ENCODE measurements at places on chromosomes 4 and X.
A peak's percentile ranks its signal among the peaks of the same experiment; 100 is the strongest.

DNA sequence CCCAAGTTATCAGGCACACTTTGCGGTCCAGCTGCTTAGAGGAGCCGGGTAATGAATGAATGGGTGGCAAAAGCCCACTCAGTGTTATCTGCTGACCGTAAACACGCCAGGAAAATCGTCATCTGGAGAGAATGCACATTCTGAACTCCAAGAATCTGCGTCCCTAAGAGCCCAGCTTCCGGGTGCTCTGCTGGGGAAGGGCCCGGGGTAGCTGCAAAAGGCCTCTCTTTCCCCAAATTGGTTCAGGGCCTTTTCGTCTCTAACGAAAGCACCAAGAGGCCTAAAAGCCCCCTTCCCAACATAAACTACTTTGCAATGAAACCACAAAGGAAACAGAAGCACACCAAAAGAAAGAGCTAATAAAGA, 1.6 kb upstream of the SFRP2 start:
- no peak for DNase-seq

DNA sequence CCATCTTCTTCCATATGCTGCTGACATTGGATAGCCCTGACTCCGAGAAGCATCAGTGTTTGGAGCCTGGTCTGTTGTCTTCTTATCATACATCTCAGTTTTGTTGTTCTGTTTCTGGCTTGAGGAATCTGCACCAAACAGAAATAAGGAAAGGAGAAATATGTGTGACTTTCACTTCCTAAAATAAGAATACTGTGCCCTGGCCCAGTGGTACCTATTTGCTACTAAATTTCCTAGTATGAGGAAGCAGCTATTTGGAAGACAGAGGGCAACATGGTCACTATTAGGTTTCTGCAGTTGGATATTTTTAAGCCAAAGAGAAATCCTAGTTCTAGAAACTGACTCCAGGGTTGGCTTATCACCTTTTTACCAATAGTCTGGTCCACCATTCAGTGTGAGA, 16.8 kb downstream of the CT47C1 start:
- DNase-seq = no peak

DNA sequence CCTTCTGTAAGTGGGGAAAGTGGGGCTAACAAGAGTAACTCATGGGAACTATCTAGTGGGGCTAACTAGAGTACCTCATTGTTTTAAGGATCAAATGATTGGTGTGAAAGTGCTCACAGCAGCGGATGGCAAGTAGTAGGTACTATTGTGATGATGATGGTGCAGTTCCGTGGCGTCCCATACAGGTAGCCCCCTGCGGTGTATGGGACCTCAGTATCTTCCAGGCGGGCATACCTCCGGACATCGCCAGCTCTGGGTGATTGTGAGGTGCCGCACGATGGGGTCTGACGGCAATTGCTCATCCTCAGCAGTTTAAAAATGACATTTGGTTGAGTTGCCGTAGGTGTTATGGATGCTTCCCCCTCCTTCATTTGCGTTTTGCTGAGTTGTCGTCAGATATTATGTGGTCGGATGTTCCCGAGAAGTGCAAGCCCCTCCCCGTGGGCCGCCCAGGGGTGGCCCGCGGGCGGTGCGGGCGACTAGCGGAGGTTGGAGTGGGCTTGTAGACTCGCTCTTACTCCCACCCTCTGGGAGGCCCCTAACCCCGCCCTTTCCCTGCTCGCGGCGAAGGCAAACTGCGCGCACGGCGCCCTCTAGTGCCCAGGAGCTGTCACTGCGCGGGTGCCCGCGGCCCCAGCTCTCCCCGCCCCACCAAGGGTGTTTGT, 18.3 kb upstream of the GPR101 start:
- peak; percentile 19 for DNase-seq

- no peak for DNase-seq
These were observed 458.3 kb upstream of the ATOH1 start for GRCh38 chr4:93370256-93370655.

GRCh38 chrX:39821709-39822095, 276.1 kb downstream of the BCOR start:
- DNase-seq = no peak

DNA sequence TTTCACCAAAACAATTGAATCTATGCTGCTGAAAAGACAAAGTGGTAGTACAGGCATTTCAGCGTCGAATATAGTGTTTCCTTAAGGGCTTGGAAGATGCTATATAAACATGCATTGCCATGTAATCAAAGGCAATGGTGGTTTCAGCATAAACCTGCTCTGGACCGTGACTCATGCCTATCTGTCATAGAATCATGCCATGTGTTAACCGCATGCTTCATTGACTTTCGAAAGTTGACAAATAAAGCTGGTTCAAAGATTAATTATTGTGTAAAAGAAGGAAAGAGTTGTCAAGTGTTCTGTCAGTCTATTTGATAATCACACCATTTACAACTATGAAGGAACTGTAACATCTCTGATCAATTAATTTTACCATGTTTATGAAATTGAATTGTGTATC, 83.2 kb downstream of the FUNDC1 start:
- DNase-seq = peak; percentile 87

Measured in epithelial cell of esophagus (primary cell).